GM23338 (cell line): ENCODE measurements at places on chromosomes 1 and 21. TPM values are rescaled to one million over a fixed set of nuclear protein-coding genes. Genes with fewer than 3 reads are reported as not detected.

Gene MYOM3
- not detected in 2 replicates for total RNA-seq

Gene CCNL2
- 146 and 147 TPM in 2 replicates for total RNA-seq

Gene INAVA
- 41.2 and 43.9 TPM in 2 replicates for total RNA-seq

Gene GMEB1
- 20.2 and 22.0 TPM in 2 replicates for total RNA-seq

- no peaks in the 10 kb centered on the region for H3K27me3 ChIP-seq
- H3K27ac ChIP-seq: no peak overlapping the region
- no peak overlapping the region for H3K4me3 ChIP-seq
- no peaks in the 10 kb centered on the region for H3K4me1 ChIP-seq
- no peak for DNase-seq
- no peaks in the 10 kb centered on the region for H3K36me3 ChIP-seq
Observed at GRCh38 chr1:174712541-174712940, 264.8 kb downstream of the GPR52 start.

GRCh38 chr1:209626346-209627026 lies 25.7 kb downstream of the LAMB3 start:
- no peak overlapping the region for H3K4me3 ChIP-seq
- H3K27ac ChIP-seq: no peak overlapping the region
- no peaks in the 10 kb centered on the region for H3K27me3 ChIP-seq
- DNase-seq: no peak
- no peaks in the 10 kb centered on the region for H3K36me3 ChIP-seq

GRCh38 chr21:17476006-17476405 lies 36.8 kb upstream of the CXADR start:
- no peak overlapping the region for H3K4me3 ChIP-seq
- DNase-seq: no peak
- no peaks in the 10 kb centered on the region for H3K27me3 ChIP-seq

- H3K36me3 ChIP-seq: no peaks in the 10 kb centered on the region
- 0 out of 2 replicates have a peak, but pooled peaks cover 5% of the 10 kb centered on the region for H3K4me1 ChIP-seq
- H3K27ac ChIP-seq: no peak overlapping the region
- no peak overlapping the region for H3K4me3 ChIP-seq
- DNase-seq: no peak
Observed at GRCh38 chr1:151585622-151586021, 26.2 kb upstream of the SNX27 start.

GRCh38 chr21:43354026-43354420 lies 72.9 kb downstream of the SIK1 start:
- no peak overlapping the region for H3K27ac ChIP-seq
- no peak overlapping the region for H3K4me3 ChIP-seq
- DNase-seq: no peak
- H3K4me1 ChIP-seq: no peaks in the 10 kb centered on the region
- no peaks in the 10 kb centered on the region for H3K36me3 ChIP-seq

DNA sequence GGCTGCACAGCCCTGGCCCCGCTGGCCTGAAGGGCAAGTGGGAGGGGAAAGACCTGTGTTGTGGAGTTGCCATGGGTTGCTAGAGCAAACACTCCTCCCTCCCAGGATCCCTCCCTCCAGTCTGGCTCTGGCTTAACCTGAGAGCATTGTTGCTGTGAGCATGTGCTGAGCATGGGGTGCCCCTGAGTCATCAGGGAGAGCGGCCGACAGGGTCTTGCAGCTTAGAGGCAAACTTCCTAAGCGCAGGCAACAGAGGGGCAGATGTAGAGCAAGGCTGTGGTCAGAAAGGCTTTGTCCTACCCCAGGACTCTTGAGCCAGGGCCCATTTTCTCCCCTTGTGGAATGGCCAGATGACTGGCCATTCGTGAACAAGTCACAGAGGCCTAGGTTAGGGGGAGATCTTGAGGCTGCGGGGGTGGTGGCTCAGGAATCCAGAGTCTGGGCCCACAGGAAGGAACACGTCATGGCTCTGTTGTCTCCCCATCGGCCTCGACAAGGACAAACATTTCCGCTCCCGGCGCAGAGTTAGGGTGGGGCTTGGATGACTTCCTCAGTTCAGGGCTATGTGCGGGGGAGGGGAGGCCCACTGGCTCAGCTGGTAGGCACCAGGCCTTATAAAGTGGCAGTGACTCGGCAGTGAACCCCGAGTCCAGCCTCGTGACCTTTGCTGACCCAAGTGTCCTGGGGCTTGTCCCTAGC lies 362 bp upstream of the DYNLT4 start:
- peaks cover 32% of the 10 kb centered on the region for H3K4me1 ChIP-seq
- no peaks in the 10 kb centered on the region; the same call in 1 of the 2 replicates for H3K36me3 ChIP-seq
- DNase-seq: peak; percentile 90

GRCh38 chr1:193726722-193727121 lies 540.3 kb upstream of the B3GALT2 start:
- H3K36me3 ChIP-seq: no peaks in the 10 kb centered on the region
- H3K27me3 ChIP-seq: peaks cover 56% of the 10 kb centered on the region
- DNase-seq: no peak

DNA sequence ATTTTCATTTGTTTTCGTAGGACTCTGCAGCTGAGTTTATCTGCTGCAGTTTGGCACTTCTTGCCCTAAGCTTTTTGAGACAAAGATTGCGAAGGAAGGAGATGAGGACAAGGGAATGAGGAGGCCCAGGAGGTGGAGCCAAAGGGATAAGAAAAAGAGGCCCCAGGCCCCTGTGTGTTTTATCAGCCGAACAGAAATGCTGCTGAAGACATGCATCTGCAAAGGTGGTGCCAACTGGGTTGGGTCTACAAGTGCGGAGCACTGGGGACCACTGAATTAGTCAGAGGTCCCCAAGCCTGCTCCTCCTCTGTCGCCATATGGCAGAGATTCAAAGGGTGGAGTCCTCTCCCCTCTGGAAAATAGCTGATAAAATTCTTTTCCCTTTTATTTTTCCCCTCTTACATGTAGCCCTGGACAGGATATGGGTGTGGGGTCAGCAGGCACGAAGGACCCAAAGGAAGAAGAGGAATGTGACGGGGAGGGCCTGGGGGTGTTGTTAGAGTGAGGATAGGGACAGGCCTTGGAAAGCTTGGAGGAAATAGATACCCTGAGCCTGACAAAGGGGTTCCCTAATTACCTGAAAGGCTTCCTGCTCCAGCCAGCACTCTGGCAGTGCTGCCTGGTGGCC lies 2.7 kb downstream of the CD34 start:
- no peak for DNase-seq
- no peaks in the 10 kb centered on the region for H3K36me3 ChIP-seq
- peaks cover 43% of the 10 kb centered on the region for H3K27me3 ChIP-seq
- 0 out of 2 replicates have a peak, but pooled peaks cover 3% of the 10 kb centered on the region for H3K4me1 ChIP-seq

DNA sequence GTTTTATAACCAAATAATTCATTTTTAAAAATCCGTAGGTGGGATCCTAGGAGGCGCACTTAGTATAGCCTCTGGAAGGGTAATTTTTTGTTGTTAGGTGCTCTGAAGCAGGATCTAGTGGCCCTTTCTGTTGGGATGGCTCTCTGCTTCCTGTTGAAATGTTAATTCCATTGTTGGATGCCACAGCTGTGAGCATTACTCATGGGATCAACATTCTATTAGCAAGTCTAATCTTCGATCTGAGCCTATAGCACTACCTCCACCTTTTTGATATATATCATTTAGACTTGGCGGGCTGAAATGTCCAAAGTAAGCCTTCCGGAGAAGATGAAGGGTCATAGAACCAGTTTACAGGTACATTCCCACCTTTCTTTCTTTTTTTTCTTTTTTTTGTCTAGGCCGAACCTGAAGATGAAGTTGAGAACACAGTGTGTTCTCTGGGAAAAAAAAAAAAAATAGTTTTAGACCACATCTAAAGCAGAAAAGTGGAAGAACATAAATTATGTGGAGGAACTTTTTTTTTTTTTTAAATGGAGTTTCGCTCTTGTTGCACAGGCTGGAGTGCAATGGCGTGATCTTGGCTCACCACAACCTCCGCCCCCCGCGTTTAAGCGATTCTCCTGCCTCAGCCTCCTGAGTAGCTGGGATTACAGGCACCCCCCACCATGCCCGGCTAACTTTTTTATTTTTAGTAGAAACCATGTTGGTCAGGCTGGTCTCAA lies 1.4 kb downstream of the CXADR start:
- peak overlapping the region; percentile 79 for H3K27ac ChIP-seq
- H3K4me1 ChIP-seq: peaks cover 43% of the 10 kb centered on the region
- H3K27me3 ChIP-seq: no peaks in the 10 kb centered on the region
- H3K4me3 ChIP-seq: peak overlapping the region; percentile 74
- no peaks in the 10 kb centered on the region for H3K36me3 ChIP-seq

- no peaks in the 10 kb centered on the region for H3K27me3 ChIP-seq
- no peaks in the 10 kb centered on the region for H3K36me3 ChIP-seq
- H3K4me3 ChIP-seq: no peak overlapping the region
- no peak for DNase-seq
Observed at GRCh38 chr21:23471877-23472276, 2135.4 kb downstream of the MRPL39 start.

- no peaks in the 10 kb centered on the region for H3K4me1 ChIP-seq
- DNase-seq: no peak
- no peaks in the 10 kb centered on the region for H3K27me3 ChIP-seq
- no peaks in the 10 kb centered on the region for H3K36me3 ChIP-seq
- no peak overlapping the region for H3K27ac ChIP-seq
Observed at GRCh38 chr1:244205171-244205570, 154.1 kb downstream of the ZBTB18 start.

DNA sequence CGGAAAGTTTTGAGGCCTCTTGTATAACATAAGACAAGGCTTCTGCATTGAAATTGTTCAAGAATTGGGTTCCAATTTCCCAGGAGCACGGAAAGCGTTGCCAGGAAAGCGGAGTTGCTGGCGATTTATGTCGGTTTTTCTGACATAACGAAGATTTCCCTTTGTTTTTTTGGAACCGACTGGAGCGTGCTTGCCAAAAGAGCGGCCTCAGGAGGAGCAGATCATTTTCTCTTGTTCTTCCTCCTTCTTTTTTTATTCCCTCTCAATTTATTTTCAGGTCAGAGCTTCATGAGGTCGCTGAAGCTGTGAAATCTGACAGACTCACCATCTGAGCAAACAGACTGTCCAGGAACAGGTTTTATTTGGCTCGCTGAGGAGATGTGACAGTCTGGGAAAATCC lies 275.5 kb downstream of the CAMTA1 start:
- H3K4me3 ChIP-seq: no peak overlapping the region
- H3K27ac ChIP-seq: no peak overlapping the region
- no peaks in the 10 kb centered on the region for H3K36me3 ChIP-seq
- H3K4me1 ChIP-seq: no peaks in the 10 kb centered on the region
- no peaks in the 10 kb centered on the region for H3K27me3 ChIP-seq

- H3K27me3 ChIP-seq: no peaks in the 10 kb centered on the region
- no peak for DNase-seq
- no peaks in the 10 kb centered on the region; the same call in 1 of the 2 replicates for H3K36me3 ChIP-seq
- no peak overlapping the region for H3K4me3 ChIP-seq
- H3K4me1 ChIP-seq: no peaks in the 10 kb centered on the region
- H3K27ac ChIP-seq: no peak overlapping the region
Observed at GRCh38 chr1:33973799-33974545, 110.1 kb downstream of the HMGB4 start.

- DNase-seq: no peak
- no peaks in the 10 kb centered on the region for H3K27me3 ChIP-seq
- H3K27ac ChIP-seq: no peak overlapping the region
Observed at GRCh38 chr21:38619992-38620479, 121.8 kb upstream of the ERG start.

DNA sequence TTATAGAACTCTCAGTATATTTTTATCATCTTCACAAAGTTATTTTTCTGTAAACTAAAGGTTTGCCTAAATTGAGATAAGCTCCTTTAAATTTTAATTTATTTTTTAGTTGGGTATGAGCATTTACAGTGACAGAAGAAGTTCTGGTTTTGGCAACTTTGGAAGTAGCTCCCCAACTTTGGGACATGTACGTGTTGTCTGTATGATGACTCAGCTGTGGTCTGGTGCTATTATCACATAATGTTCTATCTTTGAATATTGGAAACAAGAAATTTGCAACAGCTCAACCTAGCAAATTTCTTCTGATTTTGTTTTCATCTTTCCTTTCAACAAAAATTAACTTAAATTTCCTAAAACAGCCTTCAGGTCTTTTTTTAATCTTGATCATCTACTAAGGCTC lies 46.6 kb upstream of the C1orf105 start:
- H3K27ac ChIP-seq: 0 out of 2 replicates have a peak overlapping the region, but pooled peaks have one; percentile 19
- DNase-seq: no peak
- H3K36me3 ChIP-seq: no peaks in the 10 kb centered on the region
- H3K4me3 ChIP-seq: no peak overlapping the region
- peaks cover 8% of the 10 kb centered on the region for H3K4me1 ChIP-seq

DNA sequence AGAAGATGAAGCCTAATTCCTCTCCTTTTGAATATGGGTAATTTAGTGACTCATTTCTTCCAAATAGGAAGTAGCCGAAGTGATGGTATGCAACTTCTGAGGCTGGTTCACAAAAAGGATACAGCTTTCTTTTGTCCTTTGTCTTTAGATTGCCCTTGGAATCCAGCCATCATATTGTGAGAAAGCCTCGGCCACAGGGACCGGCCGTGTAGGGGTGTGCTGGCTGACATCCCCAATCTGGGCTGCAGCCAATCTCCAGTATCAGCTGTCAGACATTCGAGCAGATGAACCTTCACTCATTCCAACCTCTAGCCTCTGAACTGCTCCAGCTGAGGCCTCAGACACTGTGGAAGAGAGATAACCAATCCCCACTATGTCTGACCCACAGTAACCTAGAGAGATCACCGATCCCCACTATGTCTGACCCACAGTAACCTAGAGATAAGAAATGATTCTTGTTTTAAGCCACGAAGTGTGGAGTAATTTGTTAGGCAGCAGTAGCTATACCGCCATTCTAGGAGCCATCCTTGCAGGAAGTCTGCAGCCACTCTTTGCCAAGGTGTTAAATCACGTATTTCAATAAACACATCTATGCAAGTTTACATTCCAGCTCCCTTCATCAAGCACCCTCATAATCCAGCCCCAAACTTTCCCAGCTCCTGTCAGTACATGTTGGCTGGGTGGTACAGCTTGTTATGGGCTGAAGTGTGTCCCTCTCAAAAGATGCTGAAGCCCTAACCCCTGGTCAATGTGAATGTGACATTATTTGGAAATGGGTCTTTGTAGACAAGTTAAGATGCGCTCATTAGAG lies 2.9 kb upstream of the DIP2A start:
- peaks cover 14% of the 10 kb centered on the region for H3K4me1 ChIP-seq
- no peak overlapping the region for H3K27ac ChIP-seq
- no peak overlapping the region for H3K4me3 ChIP-seq
